ENCODE measurements at places on chromosomes 4 and X.

GRCh38 chr4:172865531-172866127 is 303.0 kb upstream of the GALNT7 start:
- DNase-seq = no peak

DNA sequence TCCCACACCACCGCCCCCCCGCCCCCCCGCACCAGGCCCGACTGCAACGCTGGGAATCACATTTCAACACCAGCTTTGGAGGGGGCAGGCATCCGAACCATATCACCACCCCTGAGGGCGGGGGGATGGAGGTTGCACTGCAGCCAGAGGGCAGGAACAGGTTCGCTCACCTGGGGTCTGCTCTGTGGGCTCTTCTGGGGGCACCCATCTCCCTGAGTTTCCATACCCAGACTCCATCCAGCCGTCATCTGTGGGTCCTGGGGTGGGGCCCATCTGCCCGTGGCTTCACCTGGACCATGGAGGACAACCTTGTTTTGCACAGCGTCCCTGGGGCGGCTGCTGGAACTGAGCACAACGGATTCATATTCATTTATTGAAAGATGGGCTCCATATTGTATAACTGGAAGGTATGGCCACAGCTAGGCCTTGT is 6.9 kb downstream of the PSAPL1 start:
- no peak for DNase-seq

- DNase-seq = no peak
Measured at GRCh38 chr4:78484574-78484973, 67.0 kb upstream of the ANXA3 start.

- no peak for DNase-seq
Measured at GRCh38 chrX:45803383-45803921, 602.8 kb upstream of the DIPK2B start.

- no peak for DNase-seq
Measured at GRCh38 chrX:77622672-77623071, 163.3 kb downstream of the ATRX start.

DNA sequence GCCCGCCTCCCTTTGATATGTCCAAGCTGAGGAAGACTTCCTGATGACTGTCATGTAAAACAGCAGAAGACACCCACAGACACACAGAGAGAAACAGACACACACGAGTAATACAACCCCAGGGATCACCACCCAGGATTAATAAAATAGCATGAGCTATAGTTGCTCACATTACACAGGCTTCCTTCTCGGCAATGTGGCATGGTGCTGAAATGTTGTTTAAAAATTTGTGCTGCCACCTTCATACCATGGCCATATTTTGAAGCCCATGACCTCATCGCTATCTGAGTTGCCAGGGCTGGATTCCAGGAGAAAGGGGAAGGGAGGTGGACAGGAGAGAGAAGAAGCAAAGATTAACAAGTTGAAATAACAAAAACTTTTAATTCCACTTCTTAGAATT is 111.7 kb downstream of the SYNPO2 start:
- DNase-seq = no peak

DNA sequence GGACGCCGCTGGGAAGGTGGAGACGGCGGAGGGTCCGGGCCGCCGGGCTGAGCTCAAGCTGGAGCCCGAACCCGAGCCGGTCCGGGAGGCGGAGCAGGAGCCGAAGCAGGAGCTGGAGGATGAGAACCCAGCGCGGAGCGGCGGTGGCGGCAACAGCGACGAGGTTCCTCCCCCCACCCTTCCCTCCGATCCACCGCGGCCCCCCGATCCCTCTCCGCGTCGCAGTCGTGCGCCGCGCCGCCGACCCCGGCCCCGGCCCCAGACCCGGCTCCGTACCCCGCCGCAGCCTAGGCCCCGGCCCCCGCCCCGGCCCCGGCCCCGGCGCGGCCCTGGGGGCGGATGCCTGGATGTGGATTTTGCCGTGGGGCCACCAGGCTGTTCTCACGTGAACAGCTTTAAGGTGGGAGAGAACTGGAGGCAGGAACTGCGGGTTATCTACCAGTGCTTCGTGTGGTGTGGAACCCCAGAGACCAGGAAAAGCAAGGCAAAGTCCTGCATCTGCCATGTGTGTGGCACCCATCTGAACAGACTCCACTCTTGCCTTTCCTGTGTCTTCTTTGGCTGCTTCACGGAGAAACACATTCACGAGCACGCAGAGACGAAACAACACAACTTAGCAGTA is 483 bp downstream of the USP27X start:
- no peak for DNase-seq

- DNase-seq = no peak
Measured at GRCh38 chr4:79065262-79065661, 126.0 kb upstream of the PAQR3 start.

DNA sequence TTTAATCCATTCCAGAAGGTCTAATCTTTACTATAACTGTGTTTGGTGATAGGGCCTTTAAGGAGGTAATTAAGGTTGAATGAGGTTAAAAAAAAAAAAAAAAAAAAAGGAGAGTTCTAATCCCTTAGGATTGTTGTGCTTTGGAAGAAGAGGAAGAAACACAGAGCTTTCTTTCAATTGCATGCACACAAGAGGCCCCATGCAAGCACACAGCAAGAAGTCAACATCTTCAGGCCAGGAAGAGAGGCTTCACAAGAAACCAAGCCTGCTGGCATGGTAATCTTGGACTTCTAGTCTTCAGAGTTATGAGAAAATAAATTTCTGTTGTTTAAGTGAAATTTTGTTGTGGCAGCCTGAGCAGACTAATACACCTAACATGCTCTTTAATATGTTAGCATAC is 118.6 kb downstream of the NAA11 start:
- no peak for DNase-seq
